ENCODE measurements at places on chromosomes 4 and X.

DNA sequence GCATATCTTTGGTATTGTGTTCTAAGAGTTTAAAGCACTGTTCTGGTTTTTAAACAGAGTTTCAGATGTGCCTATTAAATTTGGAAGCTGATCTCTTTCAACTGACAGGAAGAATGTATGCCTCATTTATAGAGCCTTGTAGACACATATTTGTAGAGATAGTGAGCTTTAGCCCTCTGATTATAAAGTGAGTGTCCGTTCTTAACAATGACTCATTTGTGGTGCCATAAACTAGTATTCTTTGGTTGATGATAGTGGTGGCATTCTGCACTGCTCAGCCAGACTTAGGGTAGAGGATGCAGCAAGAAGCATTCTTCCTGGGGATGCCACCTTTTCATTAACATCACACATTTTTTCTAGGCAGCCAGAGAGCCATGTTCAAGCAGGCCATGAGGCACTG is 121.7 kb downstream of the TLL1 start:
- DNase-seq: peak; percentile 26

DNA sequence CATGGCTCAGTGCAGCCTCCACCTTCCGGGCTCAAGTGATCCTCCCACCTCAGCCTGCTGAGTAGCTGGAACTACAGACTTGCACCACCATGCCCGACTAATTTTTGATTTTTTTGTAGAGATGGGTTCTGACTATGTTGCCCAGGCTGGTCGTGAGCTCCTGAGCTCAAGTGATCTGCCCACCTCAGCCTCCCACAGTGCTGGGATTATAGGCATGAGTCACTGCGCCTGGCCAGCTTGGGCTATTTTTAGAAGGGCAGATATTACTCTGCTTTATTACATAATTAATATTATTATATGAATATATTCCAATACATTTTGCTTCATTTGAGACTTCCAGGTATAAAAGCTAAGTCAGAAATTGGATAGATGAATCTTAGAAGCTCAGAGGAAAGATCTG is 143.7 kb upstream of the ANK2 start:
- no peak for DNase-seq

- DNase-seq: no peak
Observed at GRCh38 chrX:2697741-2698299, 6.7 kb downstream of the CD99 start.

DNA sequence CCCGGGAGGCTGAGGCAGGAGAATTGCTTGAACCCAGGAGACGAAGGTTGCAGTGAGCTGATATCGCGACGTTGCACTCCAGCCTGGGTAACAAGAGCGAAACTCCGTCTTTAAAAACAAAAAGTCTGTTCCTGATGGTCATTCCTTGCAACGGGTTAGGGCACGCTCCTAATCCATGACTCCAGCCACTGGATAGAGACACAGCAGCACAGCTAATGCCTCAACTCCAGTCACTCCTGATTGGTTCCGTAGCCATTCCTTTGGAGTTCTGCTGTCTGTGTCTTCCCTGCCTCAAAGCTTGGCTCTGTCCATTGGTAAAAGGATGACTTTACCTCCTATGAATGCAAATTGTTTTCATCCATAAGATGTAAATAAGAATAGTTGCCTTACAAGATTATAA is 44.3 kb upstream of the FAM9A start:
- DNase-seq: no peak

GRCh38 chrX:32514986-32515385 is 696.4 kb downstream of the DMD start:
- no peak for DNase-seq

GRCh38 chr4:172514011-172514410 is 654.6 kb upstream of the GALNT7 start:
- DNase-seq: no peak

- no peak for DNase-seq
Observed at GRCh38 chr4:28449085-28449484, 1588.4 kb downstream of the STIM2 start.

DNA sequence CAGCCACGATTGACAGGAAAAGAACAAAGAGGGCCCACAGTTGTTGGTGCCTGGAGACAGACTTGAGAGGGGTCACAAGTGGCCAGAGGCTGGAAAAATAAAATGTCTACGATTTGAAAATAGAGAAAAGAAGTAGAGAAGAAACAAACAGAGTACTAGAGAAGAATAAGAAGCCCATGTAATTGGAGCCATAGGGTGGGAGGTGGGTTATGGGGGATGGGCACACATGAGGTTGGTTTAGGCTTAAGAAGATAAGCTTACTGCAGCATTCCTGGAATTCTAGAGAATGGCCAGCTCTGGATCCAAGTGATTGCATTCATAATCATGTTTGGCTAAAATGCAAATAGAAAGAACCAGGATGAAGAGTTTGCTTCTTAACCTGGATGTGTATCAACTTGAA is 210.7 kb downstream of the MAML3 start:
- no peak for DNase-seq

- DNase-seq: no peak
Observed at GRCh38 chrX:138692591-138692990, 18.9 kb downstream of the FGF13 start.

DNA sequence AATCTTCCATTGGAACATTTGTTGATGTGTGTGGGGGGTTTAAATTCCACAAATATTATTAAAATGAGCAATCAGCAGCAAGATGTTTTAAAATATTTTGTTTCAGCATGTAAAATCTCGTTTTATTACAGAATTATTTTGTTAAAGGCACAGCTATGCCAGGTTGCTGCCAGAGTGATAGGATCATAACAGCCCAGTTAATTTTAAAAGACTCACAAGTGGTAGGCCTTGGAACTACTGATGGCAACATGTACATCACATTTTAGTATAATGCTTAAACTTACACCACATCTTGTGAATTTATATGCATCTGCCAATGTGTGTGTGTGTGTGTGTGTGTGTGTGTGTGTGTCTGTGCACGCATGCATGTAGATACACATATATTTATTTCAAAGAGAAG is 97.8 kb upstream of the SPRY1 start:
- no peak for DNase-seq

- DNase-seq: no peak
Observed at GRCh38 chrX:15567886-15568616, 32.7 kb downstream of the ACE2 start.

DNA sequence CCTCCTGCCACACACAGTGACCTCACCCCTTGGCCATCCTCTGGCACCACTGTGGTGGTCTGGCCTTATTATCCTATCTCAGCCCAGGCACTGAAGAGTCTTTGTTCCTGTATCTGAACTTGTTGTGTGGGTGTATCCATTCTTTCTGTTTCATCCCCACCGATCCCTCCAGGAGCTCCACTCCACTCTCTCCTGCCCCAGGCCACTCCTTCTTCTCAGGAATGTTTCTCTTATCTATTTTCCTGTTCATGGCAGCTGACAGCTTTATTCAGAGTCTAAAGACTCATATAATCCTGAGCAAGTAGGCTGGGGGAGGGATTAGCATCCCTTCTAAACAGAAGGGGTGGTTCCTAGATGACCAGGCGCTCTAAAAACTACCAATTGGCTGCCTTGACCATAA is 150.0 kb downstream of the ANAPC10 start:
- no peak for DNase-seq

- DNase-seq: no peak
Observed at GRCh38 chrX:42778096-42778495, at the start of gene PPP1R2C. PPP1R2C (minus strand) TSS chrX:42778163; CDS start chrX:42778079, 84 bp downstream.
